ENCODE measurements at places on chromosomes 4 and X.
A peak's percentile ranks its signal among the peaks of the same experiment; 100 is the strongest.

- DNase-seq, result no peak
These were observed 178.8 kb downstream of the DCLK2 start for GRCh38 chr4:150256841-150257730.

GRCh38 chrX:109797311-109797975 is 64.4 kb upstream of the ACSL4 start:
- DNase-seq, result no peak

GRCh38 chr4:176879380-176880116 is 86.8 kb upstream of the VEGFC start:
- DNase-seq, result no peak

DNA sequence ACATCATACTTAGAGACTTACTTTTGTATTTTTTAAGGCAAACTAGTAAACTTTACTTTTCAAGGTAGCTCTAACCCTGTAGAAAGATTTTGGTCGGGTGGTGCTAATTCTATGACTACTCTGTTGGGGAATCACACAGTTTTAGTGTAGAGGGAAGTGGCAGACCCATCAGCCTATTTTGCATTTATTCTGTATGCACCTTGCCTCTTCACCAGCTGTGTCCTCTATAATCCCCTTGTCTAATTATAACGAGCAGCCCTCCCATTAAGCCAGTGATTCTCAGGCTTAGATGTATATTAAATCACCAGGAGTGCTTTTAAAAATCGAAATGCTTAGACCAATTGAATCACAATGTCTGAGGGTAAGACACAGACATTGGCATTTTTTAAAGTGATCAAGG is 78.1 kb downstream of the GALNT7 start:
- no peak for DNase-seq

DNA sequence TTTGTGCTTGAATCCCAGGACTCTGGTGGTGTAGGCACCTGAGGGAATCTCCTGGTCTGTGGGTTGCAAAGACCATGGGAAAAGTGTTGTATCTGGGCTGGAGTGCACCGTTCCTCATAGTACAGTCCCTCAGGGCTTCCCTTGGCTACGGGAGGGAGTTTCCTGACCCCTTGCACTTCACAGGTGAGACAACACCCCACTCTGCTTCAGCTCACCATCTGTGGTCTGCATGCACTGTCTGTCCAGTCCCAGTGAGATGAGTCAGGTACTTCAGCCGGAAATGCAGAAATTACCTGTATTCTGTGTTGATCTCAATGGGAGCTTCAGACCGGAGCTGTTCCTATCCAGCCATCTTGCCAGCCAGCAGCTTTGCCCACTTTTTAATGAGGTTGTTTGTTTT is 353.0 kb upstream of the IRS4 start:
- DNase-seq, result no peak

DNA sequence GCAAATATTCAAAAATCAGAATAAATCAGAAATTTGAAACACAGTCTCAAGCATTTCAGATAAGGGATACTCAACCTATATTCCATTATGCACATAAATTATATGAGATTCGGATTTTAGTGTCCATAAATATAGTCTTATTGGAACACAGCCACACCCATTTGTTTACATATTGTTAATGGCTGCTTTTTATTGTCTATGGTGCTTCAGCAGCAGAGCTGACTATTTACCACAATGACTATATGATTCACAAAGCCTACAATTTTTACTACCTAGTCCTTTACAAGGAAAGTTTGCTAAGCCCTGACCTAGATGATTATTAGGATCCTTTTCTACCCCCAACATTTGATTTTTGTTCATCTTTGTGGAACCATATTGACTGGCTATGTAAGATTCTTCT is 63.9 kb downstream of the IL1RAPL1 start:
- no peak for DNase-seq

DNA sequence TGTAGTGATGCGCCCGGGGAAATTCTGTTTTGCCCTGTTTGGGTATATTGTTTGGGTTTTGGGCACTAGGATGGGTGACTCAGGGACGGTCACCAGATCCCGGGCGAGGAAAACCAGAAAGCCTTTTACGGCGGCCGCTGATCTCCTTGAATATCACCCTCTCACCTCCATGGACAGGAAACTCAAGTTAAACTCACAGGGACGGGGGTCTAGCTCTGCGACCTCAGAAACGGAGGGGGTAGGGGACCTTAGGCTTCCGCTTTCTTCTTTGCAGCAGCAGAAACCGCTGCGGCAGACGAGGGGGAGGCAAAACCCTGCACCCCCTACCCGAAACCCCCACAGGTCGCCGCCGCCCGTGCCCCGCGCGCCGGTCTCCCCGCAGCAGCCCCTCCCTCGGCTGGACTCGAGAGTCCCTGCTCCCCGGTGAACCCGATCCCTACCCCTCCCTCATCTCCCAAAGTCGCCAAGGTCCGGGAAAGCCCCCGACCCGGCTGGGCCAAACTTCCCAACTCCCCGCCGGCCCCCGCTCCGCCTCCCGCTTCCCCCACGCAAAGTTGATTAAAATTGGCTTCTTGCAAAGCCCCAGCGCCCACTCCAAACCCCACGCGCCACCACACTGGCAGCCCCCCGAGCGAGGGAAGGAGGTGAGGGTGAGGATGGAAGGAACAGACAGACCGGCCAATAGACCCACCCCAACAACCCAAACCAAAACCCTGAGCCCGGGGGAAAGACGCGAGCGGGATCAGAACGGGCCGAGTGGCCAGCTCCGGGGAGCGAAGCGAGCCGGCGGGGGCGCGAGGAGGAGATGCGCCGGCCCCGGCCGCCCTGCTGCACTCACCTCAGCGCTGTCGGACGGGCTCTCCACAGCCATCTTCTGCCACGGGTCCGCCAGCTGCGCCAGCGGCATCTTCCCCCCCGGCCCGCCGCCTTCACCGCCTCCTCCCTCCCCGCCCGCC is 705 bp downstream of the RPS6KA3 start:
- peak; percentile 15 for DNase-seq

- no peak for DNase-seq
These were observed 49.2 kb downstream of the FGFRL1 start for GRCh38 chr4:1060621-1061020.

- DNase-seq, result no peak
These were observed 431.6 kb downstream of the INPP4B start for GRCh38 chr4:142414366-142414990.

GRCh38 chrX:38627683-38628082 is 66.3 kb downstream of the TSPAN7 start:
- peak; percentile 13 for DNase-seq

GRCh38 chr4:5885733-5886132 is 7.2 kb downstream of the CRMP1 start:
- no peak for DNase-seq

- no peak for DNase-seq
These were observed 21.2 kb downstream of the TRIML1 start for GRCh38 chr4:188160406-188160805.

DNA sequence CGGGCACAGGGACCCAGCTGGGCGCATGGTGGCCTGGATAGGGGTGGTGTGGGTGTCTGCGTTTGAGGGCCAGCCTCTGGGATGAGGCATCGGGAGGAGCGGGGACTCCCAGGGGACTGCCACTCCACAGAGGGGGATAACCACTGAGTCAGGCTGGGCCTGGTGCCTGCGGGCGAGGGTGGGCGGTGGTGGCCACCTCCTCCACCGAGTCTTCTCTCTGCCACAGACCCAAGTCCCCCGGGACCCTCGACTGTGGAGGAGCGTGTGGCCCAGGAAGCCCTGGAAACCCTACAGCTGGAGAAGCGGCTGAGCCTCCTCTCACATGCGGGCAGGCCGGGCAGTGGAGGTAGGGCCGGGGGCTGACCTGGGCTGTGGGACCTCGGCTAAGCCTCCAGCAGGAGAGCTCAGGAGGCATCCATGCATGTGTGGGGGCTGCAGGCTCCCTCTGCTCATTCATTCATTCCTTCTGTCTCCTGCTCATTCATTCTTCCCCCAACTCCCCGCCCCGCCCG is 26.4 kb downstream of the DOK7 start:
- DNase-seq, result no peak

GRCh38 chr4:6840062-6840976 is 57.8 kb downstream of the KIAA0232 start:
- no peak for DNase-seq

- DNase-seq, result no peak
These were observed 151.6 kb downstream of the FBXO8 start for GRCh38 chr4:174131901-174132300.

DNA sequence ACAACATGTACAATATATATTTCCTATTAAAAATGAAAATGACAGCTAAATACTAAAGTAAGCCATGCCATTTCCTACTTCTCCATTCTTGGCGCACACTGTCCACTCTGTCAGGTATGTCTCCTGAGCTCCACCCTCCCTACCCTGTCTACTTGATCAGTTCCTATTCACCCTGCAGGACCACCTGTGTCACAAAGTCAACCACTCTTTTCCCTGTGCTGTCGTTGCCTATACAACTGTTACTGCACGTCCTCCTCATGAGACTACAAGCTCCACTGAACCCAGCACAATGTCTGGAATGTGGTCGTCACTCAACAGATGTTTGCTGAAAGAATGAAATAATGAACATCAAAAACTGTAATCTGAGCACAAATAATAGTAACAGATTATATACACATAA is 54.9 kb downstream of the SLC9A7 start:
- no peak for DNase-seq

DNA sequence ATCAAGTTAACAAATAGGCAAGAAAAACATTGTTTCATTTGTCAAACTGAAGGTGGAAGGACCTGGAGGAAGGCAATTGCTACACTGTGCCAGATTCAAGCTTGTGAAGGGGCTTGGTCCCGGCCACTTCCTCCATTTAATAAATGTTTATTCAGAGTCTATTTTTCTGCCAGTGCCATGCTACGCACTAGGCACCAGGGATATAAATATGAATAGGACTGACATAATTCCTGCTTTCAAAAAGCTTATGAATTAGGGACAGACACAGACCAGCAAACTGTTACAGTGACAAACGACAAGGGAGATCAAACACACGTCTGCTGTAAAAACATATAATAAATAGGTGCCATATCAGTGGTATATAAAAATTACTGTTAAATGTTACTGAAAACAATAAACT is 571 bp downstream of the TLR6 start:
- no peak for DNase-seq

DNA sequence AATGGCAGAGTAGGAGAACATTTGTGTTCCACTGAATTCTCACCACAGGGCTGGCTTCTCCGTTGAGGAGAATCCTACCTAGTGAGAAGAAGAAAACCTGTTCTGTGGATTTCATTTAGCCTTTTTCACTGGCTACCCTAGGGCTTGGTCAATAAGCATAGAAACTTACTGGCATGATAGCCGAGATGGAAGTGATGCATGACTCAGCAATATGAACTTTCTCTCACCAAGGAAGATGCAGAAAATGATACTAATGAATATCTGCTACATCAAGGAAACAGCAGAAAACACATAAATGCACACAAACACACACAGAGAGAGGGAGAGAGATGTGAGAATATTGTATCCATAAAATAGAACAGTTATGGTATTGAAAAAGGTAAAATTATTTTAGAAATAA is 216.3 kb downstream of the HHIP start:
- no peak for DNase-seq

- peak; percentile 42 for DNase-seq
These were observed 208.7 kb downstream of the SOWAHB start for GRCh38 chr4:76689145-76689817.

GRCh38 chrX:115368876-115369275 is 79.4 kb downstream of the LUZP4 start:
- no peak for DNase-seq

GRCh38 chrX:1378306-1378759 is 13.6 kb downstream of the SLC25A6 start:
- peak; percentile 10 for DNase-seq

DNA sequence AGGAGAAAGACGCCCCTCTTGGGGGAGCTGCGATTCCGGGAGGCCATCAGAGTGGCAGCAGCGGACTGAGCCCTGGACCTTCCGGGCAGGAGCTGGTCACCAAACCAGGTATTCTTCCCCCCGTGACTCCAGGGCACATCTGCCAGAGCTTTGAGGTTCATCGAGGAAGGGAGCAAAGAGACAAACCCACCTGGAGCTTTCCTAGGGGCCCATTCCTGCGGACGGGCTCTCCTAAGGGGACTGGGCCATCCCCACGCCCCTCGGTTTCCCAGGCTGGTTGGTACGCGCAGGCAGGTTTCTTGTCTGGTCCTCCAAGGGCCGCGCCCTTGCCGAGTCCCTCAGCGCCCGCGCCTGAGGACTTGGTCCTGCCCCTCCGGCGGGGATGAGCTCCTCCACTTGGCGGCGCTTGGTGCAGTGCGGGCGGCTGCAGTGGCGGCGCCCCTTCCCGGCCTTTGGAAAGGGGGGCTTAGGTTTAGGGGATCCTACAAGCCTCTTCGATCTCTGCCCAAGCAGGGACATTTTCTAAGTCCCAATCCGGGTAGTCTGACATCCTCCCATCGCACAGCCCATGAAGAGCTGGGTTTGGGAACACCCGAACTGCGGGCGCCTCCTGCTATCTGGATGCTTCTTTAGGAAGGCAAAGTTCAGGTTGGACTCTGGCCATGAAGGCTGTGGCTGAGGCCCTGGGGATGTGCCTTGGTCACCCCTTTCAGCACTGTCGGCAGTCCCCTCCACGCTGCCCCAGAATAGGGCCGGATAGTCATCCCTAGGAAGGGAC is 538 bp downstream of the STBD1 start:
- peak; percentile 32 for DNase-seq

GRCh38 chr4:142840516-142841123 is 5.5 kb downstream of the INPP4B start:
- DNase-seq, result no peak

DNA sequence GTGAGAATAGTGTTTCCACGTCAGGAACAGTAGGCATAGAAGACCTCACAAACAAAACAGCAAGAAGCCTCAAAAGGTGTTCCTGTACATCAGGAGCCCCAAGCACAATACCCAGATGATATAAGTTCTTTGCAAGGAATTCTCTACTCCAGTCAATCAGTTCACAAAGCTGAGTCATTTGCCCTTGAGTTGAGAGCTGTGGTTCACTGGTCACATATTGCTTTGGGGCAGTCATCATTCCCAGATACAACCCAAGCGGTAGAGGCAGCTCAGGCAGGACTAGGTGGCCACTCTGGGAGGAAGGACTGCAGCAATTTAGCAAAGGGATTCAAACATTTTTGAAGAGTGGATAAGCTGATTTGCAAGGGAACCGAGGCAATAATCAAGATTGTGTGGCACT is 551.5 kb upstream of the ZFP42 start:
- DNase-seq, result no peak

DNA sequence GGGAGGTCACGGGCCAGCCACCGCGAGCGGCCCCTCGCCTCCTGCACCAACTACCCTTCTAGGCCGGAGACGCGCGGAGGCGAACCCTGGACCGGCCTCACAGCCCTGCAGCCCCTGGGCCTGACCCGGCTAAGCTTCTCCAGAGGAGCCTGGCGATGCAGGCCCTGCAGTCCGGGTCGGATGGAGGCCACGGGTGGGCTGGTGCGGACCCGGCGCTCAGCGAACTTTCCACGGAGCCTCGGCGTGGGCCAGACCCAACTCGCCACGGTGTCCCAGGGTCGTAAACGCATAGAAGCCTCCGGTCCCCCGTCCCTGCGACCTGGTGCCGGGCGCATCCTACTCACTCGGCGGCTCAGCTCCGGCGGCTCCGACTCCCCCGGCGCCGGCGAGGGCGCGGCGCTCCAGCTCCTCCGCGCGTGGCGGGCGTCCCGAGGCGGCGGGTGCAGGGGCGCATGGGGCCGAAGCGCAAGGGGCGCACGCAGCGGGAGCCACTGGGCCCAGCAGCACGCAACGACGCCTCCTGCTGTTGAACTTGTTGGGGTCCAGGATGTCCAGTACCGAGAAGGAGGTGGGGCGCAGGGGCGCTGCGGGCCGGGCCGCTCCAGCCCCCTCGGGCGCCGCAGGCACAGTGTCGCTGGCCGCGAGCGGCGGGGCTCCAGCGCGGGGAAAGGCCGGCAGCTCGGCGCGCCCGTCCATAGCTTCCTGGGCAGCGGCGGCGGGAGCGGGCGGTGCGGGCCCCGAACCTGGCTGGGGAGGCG is 427 bp downstream of the NKX1-1 start:
- DNase-seq, result no peak

GRCh38 chr4:40546506-40546905 is 83.2 kb downstream of the RBM47 start:
- no peak for DNase-seq

All from GM10248 (cell line).